ENCODE measurements at places on chromosomes 3 and 15.
A peak's percentile ranks its signal among the peaks of the same experiment; 100 is the strongest.

GRCh38 chr3:137105277-137105977 is 147.6 kb downstream of the IL20RB start:
- peak; percentile 59 for DNase-seq

DNA sequence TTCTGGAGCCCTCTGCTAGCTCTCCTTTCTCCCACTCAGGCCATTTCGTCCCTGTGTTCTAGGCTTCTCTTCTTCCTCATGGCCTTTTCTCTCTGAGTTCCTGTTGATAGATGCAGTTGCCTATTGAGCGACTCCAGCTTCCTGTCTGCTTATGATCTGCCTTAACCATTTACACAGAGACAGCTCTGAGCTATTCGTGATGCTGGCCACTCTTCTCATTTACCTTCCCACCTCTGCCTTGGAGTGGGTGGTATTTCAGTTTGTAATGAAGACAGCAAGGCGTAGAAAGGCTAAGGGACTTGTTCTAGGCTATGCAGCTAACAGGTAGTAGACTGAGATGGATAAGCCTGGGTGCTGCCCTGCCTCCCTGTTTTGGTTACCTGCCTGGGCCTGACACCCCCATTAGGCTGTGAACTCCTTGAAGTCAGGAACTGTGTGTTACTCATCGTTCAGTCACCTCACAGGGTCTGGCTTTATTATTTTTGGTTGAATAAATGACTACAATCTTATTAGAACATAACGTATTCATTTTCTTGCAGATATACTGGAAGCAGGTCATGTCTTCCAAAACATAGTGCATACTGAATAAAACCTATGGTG is 12.6 kb upstream of the ZBTB47 start:
- DNase-seq: no peak

DNA sequence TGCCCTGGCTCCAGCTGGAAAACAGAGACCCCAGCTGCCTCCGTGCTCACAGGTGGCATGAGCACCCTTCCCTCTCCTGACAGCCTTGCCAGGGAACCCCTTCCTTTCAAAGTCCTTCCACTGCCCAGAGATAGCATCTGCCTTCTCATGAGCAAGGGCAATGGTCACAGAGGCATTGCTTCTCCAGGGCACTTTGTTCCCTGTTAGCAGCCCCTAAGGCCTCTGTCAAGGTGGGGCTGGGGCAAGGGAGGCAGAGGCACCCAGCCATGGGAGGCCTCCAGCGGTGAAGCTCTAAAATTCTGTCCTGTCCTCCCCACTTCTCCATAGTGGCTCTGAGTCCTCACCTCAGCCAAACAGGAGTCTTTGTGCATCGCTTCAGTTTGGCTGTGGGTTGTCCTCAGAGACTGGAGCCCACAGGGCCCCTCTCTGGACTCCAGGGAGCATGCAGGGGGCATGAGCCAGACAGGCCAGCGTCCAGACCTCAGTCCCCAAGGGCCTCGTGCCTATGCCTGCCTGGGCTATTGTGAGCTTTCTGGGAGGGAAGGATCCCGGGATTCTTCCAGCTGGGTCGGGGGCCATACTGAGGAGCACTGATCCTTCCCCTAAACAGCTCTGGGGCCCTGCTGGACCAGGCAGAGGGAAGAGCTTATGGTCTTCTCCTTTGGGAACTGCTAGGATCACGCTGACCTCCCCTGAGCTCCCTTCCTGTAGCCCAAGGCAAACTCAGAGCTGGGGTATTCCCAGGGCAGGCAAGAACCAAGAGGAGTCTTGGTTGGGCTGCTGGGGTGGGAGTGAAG is 106.6 kb downstream of the DNAJB8 start:
- DNase-seq: no peak

GRCh38 chr15:40313531-40314398 is 6.0 kb upstream of the PLCB2 start:
- peak; percentile 69 for DNase-seq

GRCh38 chr3:58529516-58530353 is 7.3 kb downstream of the ACOX2 start:
- DNase-seq: peak; percentile 13

DNA sequence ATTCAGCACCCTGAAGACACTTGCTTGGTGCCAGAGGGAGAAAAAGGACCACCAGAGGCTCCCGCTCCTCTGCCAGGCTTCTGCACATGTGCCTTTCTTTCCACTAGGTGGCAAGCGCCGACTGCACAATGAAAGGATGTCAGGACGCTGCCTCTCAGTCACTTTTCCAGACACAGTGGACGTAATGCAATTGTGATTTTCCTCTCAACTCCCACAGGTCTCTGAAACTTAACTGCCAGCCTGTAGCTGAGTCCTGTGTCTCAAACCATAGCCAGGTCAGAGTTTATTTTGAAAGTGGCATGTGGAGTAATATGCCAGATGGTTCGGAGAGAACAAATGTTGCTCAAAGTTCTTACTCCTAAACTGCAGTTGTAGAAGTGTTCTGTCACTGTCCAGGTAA is 162.9 kb downstream of the ITPR1 start:
- peak; percentile 24 for DNase-seq

All from hematopoietic multipotent progenitor cell treated with erythropoietin and hydrocortisone succinate and interleukin-3 and kit ligand, for 8 days (in vitro differentiated cells).